ENCODE measurements at places on chromosomes 13 and 19.
A peak's percentile ranks its signal among the peaks of the same experiment; 100 is the strongest.

- DNase-seq = no peak
Measured at GRCh38 chr19:12769689-12770088, 5.7 kb downstream of the HOOK2 start.

DNA sequence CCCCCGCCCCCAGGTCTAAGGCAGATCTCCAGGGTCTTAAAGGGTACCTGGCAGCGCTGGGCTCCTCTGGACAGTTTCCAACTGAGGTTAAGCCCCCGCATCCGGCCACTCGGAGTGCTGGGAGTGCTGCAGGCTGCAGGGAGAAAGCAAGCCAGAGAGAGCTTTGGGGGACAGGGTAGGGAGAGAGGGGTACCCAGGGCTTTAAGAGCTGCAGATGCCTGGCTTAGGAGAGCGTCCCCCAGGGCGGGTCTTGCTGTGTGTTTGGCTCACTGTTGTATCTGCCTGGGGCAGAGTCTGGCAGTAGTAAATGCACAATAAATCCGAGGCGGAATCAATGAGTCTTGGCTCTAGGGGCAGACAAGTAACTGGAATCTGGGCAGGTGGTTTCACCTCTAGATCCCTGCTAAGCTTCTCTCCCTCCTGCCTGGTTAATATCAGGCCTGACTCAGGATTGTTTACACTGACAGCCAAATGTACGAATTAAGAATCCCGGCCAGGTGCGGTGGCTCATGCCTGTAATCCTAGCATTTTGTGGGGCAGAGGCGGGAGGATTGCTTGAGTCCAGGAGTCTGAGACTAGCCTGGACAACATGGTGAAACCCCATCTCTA is 798 bp upstream of the COX6B2 start:
- no peak for DNase-seq

- no peak for DNase-seq
Measured at GRCh38 chr13:34655554-34655953, 286.5 kb upstream of the NBEA start.

GRCh38 chr13:43316946-43317353 is 293.6 kb downstream of the DNAJC15 start:
- no peak for DNase-seq

- no peak for DNase-seq
Measured at GRCh38 chr19:17532116-17532515, 20.7 kb downstream of the PGLS start.

- no peak for DNase-seq
Measured at GRCh38 chr13:74103970-74104555, 30.1 kb downstream of the KLF12 start.

DNA sequence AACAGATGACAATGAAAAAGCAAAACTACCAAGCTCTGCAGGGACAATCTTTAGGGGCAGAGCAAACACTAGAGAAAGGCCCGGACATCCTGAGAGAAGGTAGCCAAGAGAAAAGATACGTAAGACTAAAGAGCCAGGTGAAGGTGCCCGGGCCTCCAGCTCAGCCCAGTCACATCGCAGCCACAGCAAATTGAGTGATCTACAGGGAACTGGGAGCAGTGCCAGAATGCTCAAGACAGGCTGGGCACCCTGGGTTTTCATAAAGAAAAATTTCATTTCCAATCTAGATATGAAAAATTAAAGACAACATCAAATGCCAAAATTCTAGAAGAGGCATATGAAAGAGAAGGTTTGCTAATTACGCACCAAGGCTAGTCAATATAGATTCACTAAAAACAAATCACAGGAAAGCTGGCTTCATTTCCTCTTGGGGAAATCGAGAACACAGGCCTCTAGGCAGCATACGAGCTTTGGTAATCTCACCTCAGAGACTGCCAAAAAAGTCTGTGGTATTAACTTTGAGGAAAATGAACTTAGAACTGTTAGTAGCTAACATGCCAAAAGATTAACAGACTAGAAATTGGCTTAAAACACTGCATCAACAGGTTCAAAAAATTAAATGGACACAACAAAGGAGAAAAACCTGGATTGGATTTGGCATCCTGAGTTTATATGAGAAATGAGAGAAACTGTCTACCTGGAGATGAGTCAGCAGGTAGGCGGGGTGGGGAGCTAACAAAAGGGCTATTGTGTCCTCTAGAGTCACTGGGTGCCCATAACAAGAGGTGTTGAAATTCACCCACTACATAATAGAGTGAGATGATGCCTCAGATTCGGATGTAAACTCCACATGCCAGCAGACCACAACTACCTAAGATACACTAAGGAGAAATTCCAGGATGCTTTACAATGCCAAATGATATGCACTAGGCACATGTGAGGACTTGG is 6.6 kb downstream of the ANKRD10 start:
- DNase-seq = no peak

DNA sequence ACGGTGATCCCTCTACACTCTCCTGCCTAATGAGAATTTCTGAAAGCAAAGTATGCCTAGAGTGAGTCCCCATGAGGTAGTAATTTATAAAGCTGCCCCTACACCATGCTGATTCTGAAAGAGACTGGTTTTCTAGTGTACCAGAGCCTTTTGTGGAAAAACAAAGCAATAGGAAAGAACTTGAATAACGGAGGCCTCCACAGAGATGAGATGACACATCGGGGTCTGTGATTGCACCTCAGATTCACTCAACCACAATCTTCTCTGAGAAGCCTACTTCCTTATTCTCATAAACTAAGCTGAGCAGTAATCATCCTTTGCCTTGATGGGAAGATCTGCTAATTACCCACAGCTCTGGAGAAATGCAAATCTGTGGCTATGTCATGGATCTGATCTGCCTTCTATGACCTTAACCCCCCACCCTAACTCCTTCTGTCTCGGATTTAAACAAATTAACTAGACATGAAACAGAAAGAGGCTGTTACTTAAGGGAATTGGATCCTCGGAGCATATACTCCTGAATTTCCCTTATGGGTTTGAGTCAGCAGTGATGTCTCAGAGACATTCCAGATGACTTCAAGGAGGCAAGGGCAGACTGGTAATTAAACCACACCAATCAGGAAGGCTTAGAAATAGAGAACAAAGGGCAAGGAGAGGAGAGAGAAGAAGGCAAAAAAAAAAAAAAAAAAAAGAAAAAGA is 128.0 kb downstream of the DCT start:
- DNase-seq = peak; percentile 58

DNA sequence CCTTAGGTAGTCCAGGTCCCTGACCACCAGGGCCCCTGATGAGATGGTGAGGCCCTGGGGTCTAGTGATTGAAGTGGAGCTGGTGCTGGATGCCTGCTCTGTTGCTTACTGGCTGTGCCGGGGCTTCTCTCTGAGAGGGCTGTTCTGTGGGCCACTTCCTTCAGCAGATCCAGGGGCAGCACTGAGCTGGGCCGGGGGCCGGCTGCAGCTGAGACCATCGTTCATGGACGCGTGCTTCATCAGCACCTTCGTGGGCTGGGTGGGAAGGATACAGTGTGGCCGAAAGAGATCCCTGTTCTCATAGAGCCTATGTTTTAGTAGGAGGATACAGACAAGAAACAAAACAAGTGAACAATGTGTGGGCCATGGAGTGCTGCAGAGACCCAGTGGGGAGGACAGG is 33.2 kb upstream of the TEX29 start:
- DNase-seq = no peak

DNA sequence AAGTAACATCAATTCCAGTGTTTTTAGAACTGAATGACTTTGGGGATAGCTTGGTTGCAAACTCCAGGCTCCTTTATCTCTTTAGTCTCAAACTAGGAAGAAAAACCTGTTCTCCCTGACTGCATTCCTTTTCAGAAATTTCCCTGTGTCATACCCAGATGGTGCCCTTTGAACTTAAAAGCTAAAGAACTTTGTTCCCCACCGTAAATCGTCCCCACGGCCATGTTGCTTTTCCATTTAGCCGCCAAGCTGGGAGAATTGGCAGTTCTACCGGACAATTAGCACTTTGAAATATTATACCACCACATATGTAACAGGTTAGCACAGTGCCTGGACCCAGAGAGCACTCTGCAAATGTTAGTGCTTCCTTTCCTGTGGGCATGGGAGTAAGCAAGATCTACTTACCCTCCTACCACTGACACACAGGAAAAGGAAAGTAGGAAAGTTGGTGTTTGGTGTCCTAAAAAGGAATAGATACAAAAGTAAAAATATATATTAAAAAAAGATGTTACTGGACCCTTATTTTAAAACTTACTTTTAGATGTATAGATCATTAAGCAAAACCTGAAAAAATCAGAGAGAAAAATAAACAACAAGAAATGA is 191.9 kb upstream of the MIR17HG start:
- DNase-seq = no peak

DNA sequence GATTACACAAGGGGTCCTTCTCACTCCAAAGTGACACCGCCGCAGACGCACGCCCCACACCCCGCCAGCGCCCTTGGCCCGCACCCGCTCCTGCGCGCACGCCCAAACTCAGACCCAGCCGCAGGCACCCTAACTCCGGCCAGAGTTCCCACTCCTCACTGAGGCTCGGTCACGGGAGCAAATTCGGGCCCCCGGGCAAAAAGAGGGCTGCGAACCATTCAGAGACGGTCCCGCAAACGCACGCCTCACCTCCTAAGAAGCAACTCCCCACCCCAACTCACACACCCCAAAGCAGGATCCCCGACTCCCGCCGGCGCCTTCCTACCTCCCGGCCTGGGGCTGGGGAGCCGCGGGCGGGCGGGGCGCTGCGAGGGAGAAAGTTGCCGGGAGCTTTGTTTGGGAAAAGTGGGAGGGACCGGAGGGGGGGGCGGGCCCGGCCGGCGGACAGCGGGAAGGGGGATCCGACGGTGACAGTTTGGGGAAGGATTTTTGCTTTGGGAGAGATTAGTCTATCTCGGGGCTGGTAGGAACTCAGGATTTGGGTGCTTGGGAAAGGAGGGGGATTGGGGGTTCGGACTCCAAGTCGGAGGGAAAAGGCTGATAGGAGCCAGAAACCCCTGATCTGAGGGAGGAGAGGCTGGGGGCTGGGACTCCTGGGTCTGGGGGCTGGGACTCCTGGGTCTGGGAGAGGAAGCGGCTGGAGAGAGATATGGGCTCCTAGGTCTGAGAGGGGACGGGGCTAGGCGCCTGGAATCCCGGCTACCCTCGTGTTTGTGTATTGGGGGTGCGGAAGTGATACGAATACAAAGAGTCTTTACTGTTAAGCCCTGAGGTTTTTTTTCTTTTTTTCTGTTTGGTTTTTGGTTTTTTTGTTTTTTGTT is at the start of gene TEAD2:
Gene TEAD2 (minus strand): TSS at position 369 of the 881 bp plus-strand sequence. CDS start 2,341 bp downstream, outside the sequence.
- no peak for DNase-seq

GRCh38 chr13:52002361-52002760 is 8.9 kb downstream of the ATP7B start:
- DNase-seq = no peak

GRCh38 chr19:16829010-16829821 is at the start of gene SIN3B:
TSS of gene SIN3B (plus strand) at chr19:16829398. CDS start at chr19:16829421, 23 bp downstream.
- no peak for DNase-seq

DNA sequence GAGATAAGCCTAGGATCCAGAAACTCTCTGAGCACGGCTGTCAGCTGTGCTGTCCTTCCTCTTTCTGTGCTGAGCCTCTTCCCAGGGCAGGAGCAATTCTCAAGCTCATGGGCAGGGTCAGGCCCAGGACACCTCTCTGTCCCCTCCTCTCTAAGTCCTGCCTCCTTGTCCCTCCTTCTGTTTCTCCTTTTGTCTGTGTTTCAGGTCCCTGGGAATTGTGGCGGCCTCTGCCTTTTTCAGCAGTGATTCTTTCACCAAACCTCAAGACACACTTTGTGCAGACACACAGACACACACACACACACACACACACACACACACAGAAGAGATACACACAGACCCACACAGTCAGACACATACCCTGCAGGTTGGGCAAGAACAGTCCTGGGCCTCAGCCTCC is at the start of gene PSG1:
Gene PSG1 (minus strand): TSS at position 101 of the 400 bp plus-strand sequence. CDS start 132 bp downstream, outside the sequence.
- DNase-seq = no peak

DNA sequence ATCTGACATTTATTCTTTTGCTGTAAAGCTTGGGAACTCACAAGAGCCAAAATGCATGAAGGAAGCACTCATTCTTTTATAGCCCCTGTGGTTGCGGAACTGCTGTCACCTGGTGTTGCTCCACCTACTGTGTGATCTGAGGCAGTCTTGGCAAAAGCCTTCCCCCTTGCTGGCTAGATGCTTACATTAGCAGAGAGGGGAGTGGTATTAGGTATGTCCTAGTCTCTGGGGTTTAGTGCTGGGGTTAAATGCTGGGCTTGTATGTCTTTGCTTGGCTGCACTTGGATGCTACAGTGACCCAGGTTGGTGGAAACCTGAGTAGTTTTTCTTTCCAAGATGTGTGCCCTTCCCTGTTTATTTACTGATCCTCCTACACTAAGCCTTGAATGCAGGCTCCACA is 99.3 kb downstream of the WDFY2 start:
- no peak for DNase-seq

GRCh38 chr13:112651311-112651710 is 38.5 kb upstream of the ATP11A start:
- no peak for DNase-seq

- no peak for DNase-seq
Measured at GRCh38 chr13:46595136-46595884, 42.3 kb downstream of the LRCH1 start.

DNA sequence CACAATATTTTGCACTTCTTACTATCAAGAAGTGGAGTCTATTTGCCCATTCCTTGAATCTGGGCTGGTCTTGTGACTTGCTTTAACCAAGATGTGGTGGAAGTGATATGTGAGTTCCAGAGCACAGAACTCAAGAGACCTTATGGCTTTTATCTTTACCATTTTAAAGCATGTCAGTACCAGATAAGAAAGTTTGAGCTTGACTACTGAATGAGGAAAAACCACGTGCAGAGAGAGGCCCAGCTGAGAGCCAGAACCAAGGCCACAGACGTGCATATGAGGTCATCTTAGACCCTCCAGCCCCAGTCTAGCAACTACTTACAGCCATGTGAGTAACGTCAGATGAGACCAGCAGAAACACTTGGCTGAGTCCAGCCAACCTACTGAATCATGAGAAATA is 6.3 kb upstream of the CDK8 start:
- no peak for DNase-seq

DNA sequence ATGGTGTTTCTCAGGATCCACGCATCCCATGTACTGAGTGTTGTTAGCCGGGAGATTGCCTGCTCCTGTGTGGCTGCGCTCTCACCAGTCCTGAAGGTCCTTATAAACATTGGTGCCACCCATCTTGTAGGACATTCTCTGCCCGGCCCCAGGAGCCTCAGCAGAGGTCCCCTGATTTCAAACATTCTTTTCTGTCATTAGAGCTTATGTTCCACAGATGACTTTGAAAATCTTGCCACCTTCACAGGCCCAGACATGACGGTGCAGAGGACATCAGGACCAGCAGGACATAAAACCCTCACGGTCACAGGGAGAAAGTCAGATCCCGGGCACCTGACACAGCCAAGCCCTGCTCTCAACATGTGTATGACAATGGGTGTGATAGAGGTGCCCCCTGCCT is 33.2 kb upstream of the PEPD start:
- no peak for DNase-seq

- DNase-seq = no peak
Measured at GRCh38 chr13:93881411-93881810, 598.1 kb downstream of the DCT start.

GRCh38 chr19:13995017-13995728 is 10.9 kb downstream of the RFX1 start:
- no peak for DNase-seq

DNA sequence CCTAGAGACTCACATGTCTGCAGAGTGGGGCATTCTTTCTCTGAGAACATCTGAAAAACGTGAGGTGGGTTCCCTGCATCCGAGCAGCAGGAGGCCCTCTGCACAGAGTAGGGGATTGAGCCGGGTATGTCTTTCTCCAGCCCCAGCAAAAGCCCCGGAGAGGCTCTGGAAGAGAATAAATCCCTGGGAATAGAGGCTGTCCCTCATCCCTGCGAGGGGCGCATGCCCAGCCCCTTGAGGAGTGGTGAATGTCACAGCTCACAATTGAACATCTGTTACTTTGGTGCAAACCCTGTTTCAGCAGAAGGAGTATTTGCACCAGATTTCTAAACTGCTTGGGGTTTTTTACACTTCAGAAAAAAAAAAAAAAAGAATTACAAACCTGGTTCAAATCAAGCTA is 164.6 kb downstream of the FGF14 start:
- no peak for DNase-seq
